Progenitor cell of endocrine pancreas (in vitro differentiated cells): ENCODE measurements at places on chromosomes 11 and 22. TPM values are rescaled to one million over a fixed set of nuclear protein-coding genes. Genes with fewer than 3 reads are reported as not detected.

Gene YAP1
- 199 and 204 TPM in 2 replicates for total RNA-seq

DNA sequence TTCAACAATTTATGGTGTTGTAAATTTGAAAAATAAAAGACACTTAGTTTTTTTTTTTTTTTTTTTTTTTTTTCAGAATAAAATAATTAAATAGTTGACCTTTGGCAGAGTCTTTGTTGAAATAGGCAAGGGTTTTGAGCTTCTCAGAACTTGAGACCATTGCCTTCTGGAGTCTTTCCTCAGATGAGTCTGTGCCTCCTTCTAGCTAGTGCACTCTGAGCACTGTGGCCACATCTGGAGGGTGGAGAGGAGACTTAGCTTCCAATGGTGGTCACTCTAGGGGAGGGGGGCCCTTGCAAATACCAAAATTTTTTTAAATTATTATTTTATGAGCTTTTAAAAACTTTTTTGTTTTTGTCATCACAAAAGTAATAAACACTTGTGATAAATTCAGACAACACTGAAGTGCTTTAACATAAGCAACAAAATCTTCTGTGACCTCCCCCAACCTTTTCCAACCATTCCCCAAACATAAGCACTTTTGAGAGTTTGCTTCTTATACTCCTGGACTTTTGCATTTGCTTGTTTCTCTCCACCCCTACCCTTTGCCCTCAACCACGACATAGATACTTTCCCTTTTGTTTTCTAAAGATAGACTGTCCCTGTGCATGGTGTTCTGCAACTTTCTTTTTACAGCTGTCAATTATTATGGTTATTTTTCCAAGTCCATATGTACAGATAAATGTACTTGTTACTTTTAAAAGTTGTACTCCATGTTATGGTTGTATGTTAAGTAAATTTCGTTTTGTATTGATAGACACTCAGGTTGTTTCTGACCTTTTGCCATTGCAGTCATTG, 41.1 kb downstream of the BMAL1 start:
- no peak overlapping the region for H3K27ac ChIP-seq
- peaks cover 27% of the 10 kb centered on the region for H3K4me1 ChIP-seq
- no peaks in the 10 kb centered on the region for H3K36me3 ChIP-seq
- no peak overlapping the region for H3K4me3 ChIP-seq

DNA sequence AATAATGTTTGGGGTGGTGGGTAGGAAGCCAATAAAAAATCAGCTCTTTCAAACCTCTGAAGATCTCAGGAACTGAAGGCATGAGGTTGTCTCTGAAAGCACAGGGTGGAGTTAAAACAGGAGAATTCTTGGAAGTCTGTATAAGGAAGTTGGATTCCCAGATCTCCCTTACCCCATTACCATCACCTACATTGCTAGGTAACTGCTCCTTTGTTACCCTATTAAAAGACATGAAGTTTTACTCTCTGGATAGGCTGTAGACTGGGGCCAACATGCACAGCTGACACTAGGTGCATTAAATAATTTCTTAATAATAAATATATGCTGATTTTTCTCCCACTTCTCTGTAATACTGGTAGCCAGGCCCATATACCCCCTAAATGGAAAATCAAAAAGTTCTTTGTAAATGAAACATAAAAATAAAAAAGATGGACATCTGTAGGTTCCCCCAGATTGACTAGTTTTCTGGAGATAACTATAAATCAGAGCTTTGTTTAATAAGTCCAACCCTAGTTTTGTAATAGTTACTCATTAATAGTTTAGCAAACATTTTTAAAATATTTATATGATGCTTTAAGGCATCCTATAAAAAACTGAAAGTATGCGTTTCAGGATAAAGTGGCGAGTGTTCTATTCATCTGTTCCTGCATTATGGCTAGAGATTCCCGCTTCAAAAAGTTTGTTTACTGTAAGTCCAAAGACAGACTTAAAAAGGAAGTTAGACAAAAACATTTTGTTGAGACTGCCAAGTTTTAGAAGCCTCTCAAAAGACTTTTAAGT, 63.8 kb downstream of the KIF18A start:
- no peaks in the 10 kb centered on the region for H3K36me3 ChIP-seq
- H3K27ac ChIP-seq: no peak overlapping the region
- no peak overlapping the region for H3K4me3 ChIP-seq
- no peaks in the 10 kb centered on the region for H3K27me3 ChIP-seq

Gene GPR83
- total RNA-seq: 0.31 and 0.62 TPM in 2 replicates

Gene FAM180B
- 0.26 and 0.29 TPM in 2 replicates for total RNA-seq
